ENCODE measurements at places on chromosomes 3 and 15. TPM values are rescaled to one million over a fixed set of nuclear protein-coding genes. Genes with fewer than 3 reads are reported as not detected.

DNA sequence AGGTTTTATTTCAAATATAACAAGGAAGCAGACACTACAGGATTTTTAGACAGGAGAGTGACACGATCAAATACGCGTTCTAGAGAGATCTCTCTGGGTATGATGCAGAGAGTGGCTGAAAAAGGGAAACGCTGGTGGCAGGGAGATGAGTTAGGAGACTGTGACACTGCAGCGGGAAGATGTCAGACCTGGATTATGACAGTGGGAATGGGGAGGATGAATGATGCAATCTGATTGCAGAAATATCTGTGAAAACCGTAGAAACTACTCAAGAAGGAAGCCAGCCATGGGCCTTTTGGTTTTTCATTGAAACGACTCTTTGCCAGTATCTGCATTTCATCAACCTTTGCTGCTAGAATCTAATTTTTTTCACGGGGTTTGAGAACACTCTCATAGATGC is 157.9 kb downstream of the FAM43A start:
- no peak for DNase-seq

The GPR160 gene
- total RNA-seq, result 13.1 TPM

The PPM1L gene
- 6.5 TPM for total RNA-seq

DNA sequence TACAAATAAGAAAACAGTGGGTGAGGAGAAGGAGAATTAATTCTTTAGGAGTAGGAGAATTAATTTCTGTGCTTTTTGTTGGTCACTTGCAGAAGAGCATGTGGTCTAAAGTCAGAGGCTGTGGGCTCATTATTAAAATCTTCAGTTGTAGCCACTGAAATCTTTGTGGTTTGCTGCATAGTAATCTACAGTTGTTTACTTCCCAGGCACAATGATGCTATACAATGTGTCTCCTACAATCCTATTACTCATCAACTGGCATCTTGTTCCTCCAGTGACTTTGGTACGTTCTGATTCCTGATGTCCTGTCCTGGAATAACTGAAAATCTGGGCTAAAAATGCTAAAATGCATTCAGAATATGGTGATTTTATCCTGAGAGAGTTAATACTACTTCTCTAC is 21.0 kb downstream of the IFT122 start:
- no peak for DNase-seq

GRCh38 chr3:132756108-132756650 is 34.0 kb upstream of the NPHP3 start:
- DNase-seq, result no peak

- DNase-seq, result no peak
Observed at GRCh38 chr3:132016061-132017041, 18.5 kb downstream of the CPNE4 start.
